Stimulated activated CD8-positive, alpha-beta memory T cell treated with anti-CD3 and anti-CD28 coated beads, Interleukin-7, amount 100 ng/mL, for 24 hours (primary cell): ENCODE measurements at places on chromosomes 7 and 10.

GRCh38 chr10:131113165-131113564 is 198.4 kb downstream of the TCERG1L start:
- no peak for DNase-seq

- no peak for DNase-seq
Measured at GRCh38 chr7:74225400-74225799, 15.6 kb downstream of the LAT2 start.

DNA sequence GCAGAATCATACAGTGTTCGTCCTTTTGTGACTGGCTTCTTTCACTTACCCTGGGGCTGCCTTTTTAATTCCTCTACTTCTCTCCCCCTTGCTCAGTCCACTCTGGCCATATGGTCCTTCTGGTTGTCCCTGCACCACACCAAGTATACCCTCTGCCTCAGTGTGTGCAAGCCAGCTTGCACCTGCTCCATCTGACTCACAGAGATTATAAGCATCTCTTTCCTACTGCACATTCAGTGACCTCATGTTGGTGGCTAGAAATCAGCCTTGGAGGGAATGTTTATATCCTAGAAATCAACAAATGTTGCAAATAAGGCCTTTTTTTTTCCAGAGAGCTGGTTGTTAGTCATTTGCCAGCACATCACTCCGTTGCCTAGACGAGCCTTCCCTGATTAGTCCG is 67.5 kb upstream of the C10orf90 start:
- no peak for DNase-seq

- no peak for DNase-seq
Measured at GRCh38 chr10:6350609-6351008, 147.9 kb downstream of the PFKFB3 start.

GRCh38 chr7:66265566-66265965 is 60.4 kb downstream of the TPST1 start:
- DNase-seq, result no peak

GRCh38 chr10:62708569-62708968 is 96.0 kb upstream of the ADO start:
- DNase-seq, result no peak

- DNase-seq, result no peak
Measured at GRCh38 chr10:77223526-77224460, 413.8 kb downstream of the KCNMA1 start.

- DNase-seq, result no peak
Measured at GRCh38 chr10:124676416-124677062, 67.6 kb downstream of the FAM53B start.

DNA sequence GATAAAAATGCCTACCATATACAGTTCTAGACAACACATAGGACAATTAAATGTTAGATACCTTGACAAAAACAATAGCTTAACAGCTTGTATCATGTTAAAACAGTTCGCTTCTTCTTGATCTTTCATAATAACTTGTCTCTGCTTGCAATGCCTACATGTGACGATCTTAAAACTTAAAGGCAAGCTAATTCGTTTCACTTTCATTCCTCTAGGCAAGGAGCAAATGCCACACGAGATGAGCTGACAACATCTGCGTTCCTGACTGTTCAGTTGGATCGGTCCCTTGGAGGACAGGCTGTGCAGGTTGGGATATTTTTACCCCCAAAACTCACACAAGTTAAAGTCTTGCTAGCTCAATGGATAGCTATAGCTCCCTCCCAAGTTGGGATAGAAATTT is 51.6 kb upstream of the ARL4A start:
- no peak for DNase-seq

- DNase-seq, result no peak
Measured at GRCh38 chr7:98192781-98193457, 18.3 kb upstream of the BHLHA15 start.

DNA sequence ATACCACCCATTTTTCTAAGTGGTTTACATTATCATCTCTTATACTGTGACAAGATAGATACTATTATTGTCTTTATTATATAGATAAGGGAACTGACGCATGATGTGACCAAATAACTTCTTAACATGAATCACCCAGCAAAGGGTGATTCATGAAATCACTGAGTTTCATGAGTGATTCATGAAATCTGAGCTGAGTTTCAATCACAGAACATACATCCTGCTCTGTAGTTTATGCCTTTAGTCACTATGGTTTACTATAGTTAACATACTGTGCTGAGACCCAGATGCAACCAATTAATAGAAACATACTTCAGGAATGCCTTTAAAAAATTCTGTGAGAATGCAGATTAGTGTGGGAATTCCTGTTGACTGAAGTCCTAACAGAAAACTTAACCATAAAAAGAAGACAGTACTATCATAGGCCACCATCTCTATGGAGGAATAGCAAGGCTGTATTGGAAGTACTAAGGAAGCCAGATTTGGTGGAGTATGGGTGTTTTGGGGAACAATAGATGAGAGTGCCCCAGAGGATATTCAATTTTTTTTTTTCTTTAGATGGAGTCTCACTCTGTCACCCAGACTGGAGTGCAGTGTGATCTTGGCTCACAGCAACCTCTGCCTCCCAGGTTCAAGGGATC is 43.1 kb upstream of the SEMA3A start:
- DNase-seq, result no peak

GRCh38 chr10:42734536-42734935 is 48.1 kb upstream of the BMS1 start:
- no peak for DNase-seq

- DNase-seq, result no peak
Measured at GRCh38 chr10:63173468-63174232, 40.5 kb downstream of the NRBF2 start.

DNA sequence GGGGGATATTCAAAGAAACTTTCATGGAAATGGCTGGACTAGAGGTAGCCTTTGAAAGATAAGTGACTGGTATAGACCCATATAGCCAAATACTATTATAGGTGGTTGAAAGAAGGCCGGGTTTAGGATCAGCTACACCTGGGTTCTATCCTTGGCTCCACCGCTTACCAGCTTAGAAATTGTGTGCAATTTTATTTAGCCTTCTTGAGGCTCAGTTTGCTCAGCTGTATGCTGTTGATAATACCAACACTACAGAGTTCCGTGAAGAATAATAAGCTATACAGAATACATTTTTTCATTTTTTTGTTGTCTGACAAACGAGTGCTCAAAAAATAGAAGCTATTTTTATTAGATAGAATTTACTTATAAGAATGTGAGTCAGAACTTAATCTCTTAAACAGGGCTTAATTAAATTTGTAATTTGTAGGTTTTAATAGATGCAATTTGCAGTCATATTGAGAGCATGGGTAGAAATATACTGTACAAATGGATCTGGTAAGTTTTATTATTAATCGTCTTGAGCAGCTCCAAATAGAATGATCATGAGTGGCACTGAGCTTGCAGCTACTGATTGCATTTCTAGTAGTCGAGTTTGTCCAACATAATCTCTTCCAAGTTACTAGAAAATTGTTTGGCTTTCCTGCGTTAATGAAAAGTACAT is 164.3 kb upstream of the PHYHIPL start:
- DNase-seq, result no peak

DNA sequence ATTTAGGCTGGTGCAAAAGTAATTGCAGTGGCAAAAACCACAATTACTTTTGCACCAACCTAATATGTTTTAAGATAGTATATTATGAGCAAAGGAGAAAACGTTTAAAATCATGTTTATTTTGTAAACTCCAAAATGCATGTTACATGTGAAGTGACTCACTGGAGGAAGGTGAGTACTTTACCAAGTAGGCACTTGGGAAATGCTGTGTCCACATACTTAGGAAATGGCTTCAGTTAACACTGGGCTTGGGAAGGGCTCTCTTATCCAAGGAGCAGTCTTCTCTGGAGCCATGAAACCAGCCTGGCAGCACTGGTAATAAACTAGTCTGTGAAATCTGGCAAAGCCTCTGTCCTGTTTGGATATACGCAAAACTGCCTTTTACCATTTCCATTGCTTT is 4.4 kb downstream of the RPS24 start:
- no peak for DNase-seq

GRCh38 chr7:21107101-21107500 is 320.4 kb upstream of the SP8 start:
- no peak for DNase-seq

- DNase-seq, result no peak
Measured at GRCh38 chr7:24466168-24466768, 107.0 kb upstream of the PALS2 start.

DNA sequence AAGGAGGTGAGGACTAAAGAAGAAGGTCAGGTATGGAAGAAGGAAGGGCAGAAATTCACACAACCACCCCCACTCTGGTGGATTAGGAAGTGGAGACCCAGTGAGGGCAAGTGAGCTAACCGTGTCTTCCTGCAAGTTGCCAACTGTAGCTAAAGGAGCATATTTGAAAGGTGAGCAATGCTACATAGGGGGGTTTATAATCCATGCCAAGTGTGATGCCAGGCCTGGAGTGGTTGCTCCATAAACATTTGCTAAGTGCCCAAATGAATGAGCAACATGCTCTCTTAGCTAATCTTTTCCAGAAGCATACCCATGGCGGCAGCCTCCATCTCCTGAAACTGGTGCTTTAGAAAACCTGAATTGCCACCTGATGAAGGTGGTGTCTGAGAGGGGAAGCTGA is 121.6 kb downstream of the LRRC18 start:
- DNase-seq, result no peak

- DNase-seq, result no peak
Measured at GRCh38 chr10:5670662-5671375, 4.4 kb upstream of the ASB13 start.

DNA sequence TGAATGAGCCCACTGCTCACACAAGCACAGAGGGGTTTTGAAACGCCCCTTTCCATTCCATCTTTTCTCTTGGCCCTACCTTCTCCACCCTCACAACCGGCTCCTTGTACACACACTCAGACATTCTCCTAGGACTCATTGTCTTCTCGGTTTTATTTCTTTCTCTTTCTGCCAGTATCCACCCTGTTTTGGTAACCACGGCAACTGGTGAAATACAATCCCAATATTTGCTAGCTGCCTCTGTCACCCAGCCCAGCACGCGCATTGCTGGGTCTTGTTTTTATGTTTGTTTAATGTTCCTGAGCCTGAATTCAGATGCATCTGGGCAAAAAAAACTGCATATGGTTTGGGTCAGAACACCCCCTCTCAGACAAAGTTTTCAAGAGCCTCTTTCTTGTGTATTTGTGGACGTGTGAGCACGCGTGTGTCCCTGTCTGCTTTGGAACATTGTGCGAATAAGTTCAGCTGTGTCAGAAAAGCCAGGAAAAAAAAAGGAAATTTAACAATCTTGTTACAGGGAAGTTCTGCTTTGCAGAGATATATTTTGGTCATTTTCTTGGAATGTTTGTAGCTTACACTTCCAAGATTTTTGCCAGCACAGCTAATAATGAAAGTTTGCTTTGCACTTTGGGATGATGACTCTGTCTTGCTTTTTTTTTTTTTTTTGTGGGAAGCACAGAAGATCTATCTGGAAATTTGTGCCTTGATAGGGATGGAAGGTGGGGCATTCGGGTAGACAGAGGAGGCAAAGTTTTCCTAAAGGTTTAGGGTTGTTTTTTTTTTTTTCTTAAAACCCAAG is 225.9 kb downstream of the TRIL start:
- no peak for DNase-seq

- DNase-seq, result no peak
Measured at GRCh38 chr10:90407131-90407530, 450.7 kb downstream of the HTR7 start.

DNA sequence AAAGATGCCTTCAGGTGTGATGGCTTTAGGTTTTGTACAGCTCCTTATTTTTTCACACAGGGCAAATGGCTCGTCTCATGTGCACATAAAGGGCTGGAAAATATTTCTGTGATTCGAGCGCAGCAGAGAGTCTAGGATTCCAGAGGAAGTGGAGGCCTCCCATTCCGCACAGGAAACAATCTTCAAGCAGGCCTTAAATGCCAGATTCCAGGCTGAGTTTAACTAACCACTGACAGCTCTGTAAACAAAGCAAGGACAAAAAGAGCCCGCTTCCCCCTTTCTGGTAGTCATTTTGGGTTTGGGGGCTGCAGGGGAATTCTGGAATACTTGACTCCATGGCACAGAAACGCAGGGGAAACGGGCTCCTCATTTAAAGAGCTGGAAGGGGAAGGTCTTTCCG is 87.2 kb downstream of the CALD1 start:
- no peak for DNase-seq

DNA sequence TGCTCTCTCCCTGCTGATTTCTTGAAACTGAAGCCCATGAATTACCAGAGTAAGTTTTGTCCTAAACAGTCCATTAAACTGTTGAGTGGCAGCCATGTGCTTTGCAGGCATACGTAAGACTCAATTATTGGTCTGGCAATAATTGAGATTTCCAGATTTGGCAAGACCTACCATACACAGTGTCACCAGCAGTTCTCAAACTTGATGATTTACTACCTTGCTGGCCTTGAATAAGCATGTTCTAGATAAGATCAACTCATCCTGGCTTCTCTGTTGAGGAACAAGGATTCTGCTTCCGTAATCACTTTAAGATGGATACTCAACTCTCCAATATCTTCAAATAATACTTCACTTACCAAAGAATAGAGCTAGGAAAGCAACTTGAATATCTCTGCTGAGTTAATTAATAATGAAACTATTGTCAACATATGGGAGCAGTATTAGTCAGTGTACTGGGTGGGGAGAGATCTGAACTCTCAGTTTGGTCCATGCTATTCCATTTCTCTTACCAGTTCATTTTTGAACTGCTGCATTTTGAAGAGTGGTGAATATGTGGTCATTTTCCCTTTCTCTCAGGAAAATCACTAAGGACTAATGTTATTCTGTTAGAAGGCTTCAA is 181.4 kb downstream of the IPMK start:
- no peak for DNase-seq

GRCh38 chr10:73744664-73744975 is 448 bp downstream of the SEC24C start:
- DNase-seq, result peak; percentile 44

- no peak for DNase-seq
Measured at GRCh38 chr10:30254926-30255325, 94.2 kb downstream of the MTPAP start.

- no peak for DNase-seq
Measured at GRCh38 chr10:124077208-124077993, 16.0 kb downstream of the CHST15 start.

DNA sequence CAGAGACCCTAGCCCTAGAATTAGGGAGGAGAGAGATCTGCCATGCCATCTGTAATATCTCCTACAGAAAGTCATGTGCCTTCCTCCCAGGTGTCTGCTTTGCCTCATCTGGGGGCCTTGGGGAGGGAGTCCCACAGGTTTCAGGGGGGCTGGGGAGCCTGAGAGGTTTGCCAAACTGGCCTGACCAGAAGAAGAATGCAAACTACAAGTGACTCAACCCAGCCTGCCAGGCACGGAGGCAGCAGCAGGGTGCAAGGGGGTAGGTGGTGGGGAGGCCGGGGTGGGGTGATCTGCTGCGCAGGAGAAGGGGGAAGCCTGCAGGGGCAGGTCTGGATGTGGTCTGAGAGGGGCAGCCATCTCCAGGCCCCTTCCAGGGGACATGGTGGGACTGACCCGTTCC is 9.6 kb upstream of the TRIM8 start:
- no peak for DNase-seq

DNA sequence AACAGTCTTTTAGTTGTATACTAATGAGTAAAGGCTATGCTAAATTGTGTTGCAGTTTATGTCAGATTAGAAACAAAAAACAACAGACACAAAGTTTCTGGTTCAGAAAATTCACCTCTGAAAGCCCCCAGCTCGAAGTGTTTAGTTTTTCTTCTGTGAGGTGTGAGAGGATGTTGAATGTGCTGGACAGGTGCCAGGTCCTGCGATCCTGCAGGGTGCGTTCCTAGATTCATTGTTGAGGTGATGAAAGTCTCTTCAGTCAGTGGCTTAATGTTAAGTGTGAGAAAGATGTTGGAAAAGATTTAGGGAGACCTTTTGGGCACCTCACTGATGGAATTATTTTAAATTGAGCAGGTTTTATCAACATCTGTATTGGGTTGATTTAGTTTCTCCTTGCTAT is 287.3 kb downstream of the SDK1 start:
- no peak for DNase-seq
